ENCODE measurements at places on chromosomes 3 and 15.

DNA sequence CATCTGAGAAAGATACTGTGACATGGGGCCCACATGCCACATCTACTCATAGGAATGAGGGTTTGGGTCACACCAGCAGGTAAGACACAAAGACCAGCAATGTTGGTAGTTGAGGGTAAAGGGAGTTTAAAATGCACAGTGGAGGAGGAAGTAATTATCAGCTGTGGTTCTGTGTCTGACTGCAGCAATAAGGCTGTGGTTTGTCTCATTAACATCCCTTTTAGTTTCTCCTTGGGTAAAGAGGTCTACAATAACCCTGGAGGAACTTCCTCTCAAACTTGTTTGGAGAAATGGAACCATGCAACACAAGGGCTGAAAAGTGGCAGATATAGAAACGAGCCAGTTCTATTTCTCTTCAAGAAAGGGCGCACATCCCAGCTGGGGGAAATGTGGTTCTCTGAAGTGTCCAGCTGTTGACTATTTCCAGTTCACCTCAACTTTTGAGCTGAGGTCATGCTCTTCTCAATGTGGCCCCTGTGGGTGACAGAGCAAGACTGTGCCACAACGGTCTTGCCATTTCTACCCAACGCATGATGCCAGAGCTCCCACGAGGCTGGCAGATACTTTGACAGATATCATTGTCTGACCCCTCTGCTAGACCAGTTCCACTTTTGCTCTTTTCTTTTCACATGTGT is 234.3 kb downstream of the SQOR start:
- no peak for DNase-seq

- no peak for DNase-seq
Observed at GRCh38 chr3:57383838-57384237, 91.4 kb upstream of the ASB14 start.

- no peak for DNase-seq
Observed at GRCh38 chr3:13013566-13013965, 59.7 kb downstream of the IQSEC1 start.

DNA sequence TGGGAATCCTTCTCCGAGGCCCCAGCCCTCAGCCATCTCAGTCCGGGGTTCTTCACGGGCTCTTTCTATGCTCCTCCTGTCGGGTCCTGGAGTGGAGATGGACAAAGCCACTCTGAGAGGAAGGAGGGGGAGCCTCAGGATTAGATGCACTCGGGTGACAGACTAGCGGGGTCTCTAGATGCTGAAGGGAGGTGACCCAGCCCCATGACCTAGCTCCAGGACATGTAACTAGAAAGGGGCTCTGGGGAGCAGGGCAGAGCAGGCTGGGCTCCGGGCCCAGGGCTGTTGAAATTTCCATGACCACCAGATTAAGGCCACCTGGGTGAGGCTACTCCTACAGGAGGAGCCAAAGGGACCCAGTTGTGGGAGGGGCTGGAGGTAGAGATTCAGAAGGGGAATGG is 14.8 kb upstream of the SKIC8 start:
- DNase-seq: no peak

GRCh38 chr3:112004187-112004586 is 5.5 kb downstream of the TAGLN3 start:
- no peak for DNase-seq

DNA sequence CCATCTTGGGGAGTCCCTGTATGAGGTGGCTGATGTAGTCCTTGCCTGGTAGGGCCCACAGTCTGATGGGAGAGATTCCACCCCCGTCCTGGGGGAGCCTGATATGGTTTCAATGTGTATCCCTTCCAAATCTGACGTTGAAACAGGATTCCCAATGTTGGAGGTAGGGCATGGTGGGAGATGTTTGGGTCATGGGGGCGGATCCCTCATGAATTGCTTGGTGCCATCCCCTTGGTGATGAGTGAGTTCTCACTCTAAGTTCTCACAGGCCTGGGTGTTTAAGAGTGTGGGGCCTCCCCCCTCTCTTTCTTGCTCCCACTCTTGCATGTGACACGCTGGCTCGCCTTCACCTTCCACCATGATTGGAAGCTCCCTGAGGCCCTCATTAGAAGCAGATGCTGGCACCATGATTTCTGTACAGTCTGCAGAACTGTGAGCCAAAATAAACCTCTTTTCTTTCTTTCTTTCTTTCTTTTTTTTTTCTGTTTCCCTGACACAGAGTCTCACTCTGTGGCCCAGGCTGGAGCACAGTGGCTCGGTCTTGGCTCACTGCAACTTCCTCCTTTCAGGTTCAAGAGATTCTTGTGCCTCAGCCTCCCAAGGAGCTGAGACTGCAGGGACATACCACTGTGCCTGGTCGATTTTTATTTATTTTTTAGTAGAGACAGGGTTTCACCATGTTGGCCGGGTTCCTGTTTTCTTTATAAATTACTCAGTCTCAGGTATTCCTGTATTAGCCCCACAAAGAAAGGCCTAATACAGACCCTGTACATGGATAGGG is 28.6 kb downstream of the ITGA11 start:
- DNase-seq: no peak
